ENCODE measurements at places on chromosomes 2 and 18.
A peak's percentile ranks its signal among the peaks of the same experiment; 100 is the strongest.

DNA sequence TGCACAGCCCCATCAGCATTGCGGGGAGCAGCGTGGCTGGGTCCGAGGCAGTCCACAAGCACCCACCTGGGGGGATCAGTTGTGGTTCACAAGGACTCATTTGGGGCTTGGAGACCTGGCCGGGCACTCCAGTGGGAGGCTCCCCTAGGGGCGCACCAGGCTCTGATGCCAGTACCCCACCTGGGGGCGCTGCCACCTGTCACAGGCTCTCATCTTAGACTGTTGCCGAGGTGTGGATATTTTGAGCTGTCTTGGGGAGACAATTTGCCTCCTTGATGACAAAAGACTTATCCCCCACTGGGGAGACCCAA lies 3.0 kb downstream of the ADRA2B start:
- ATAC-seq, result no peak

- no peak for ATAC-seq
Observed at GRCh38 chr2:204771721-204772120, 226.4 kb downstream of the PARD3B start.

- peak; percentile 39 for ATAC-seq
Observed at GRCh38 chr18:61569176-61569892, 236.1 kb downstream of the CDH20 start.

DNA sequence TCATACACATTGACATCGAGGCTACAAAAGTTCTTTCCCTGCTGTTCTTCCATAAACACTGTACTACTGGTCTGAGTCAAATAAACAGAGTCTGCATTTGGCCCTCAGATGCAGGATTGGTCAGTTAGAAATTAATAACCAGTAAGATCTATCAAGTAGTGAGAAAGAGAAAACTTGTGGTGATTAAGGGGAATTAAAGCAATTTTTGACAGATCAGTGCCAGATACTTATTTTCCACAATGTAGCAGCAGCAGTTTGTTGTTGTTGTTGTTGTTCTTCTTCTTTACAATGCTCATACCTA lies 85.0 kb downstream of the IKZF2 start:
- ATAC-seq, result no peak

DNA sequence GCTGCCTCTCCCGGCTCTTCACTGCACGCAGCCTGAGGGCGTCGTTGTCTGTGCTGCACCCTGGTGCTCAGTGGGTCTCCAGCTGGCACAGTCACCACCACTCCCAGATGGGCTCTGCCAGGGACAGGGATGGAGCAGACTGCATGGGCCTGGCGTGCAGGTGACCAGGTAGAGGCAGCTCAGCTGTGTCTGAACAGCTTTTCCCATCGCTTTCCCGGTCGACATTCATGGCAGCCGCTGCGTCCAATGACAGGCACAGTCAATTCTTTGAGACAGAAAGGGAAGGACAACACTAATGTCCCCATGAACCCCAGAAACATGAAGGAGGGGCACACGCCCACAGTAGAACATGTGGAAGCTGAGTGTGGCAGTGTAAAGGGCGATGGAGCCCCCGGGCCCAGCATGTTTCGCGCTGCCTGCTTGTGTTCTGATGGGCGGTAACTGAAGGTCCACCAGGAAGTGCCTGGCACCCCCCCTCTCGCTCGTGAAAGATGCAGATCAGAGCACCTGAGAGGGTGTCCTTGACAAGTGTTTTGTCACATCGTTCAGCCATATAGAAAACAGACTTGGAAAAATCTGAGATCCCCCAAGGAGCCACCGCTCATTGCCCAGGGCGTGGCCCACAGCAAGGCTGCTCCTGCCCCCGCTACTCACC lies 122.4 kb downstream of the NFATC1 start:
- ATAC-seq, result no peak

- no peak for ATAC-seq
Observed at GRCh38 chr2:44638649-44639048, 276.9 kb downstream of the CAMKMT start.

- ATAC-seq, result no peak
Observed at GRCh38 chr2:217953011-217953481, 49.7 kb downstream of the TNS1 start.

DNA sequence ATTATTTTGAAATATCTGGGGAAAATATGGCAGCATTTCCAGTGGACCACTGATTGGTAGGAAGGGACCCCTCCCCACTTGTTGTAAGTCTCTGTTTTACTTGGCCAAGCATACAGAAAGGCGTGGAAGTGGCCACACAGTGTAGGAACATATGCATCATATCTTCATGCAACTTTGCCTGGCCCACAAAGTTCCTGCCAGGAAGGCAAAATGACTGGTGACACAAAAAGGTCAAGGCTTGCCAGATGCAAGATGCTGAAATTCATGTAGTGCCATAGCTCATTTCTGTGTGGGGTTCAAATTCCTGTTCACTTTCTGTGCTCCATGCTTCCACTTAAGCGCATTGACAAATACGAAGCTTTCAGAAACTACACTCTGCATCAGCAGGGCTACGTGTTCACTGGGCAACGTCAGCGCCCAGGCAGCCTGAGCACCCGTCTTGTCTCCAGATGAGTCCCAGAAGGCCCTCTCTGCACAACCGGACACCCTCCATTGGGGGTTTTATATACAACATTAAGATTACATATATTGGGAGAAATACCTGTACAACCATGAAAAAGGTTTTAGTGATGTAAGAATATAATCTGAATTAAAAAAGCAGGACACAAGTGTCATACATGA lies 3.6 kb downstream of the DYNC2LI1 start:
- no peak for ATAC-seq

DNA sequence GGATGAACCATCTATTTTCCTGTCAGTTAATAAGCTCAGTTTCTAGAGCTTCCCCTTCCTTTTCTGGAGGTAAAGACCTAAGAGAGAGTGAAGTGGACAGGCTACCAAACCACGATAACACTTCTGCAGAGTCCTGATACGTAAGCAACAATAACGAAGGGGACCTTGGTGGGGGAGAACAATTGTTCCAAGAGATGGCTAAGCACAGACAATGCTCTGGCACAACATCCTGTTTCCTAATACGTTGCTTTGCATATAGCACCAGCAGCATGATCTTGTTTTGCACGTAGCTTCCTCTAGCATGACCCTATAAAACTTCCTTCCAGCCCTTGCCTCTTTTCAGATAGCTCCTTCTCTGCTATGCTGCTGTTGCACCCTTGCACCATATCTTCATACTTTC lies 247.3 kb downstream of the RAD51AP2 start:
- ATAC-seq, result no peak

- ATAC-seq, result peak; percentile 81
Observed at GRCh38 chr2:203997980-203998809, 61.6 kb downstream of the ICOS start.

GRCh38 chr2:69510204-69510603 lies 73.0 kb upstream of the NFU1 start:
- no peak for ATAC-seq

- ATAC-seq, result peak; percentile 61
Observed at GRCh38 chr2:12488352-12489318, 228.1 kb upstream of the TRIB2 start.

DNA sequence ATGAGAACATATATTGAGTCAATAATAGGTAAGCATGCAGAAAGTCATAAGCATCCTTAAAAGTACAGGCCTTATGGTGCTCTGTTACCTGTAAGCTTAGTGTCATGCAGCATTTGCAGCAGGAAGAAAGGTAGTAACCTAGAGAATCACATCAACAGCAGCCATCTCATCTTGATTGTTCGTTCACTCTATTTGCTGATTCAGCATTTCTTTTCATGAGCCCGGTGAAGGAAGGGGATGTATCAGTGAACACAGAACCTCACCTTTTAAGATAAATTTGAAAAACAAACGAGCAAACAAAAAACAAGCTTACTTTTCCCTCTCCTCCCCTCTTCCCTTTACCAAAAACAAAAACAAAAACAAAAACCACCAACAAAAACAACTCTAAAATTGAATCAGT lies 89.9 kb downstream of the MIB1 start:
- no peak for ATAC-seq

DNA sequence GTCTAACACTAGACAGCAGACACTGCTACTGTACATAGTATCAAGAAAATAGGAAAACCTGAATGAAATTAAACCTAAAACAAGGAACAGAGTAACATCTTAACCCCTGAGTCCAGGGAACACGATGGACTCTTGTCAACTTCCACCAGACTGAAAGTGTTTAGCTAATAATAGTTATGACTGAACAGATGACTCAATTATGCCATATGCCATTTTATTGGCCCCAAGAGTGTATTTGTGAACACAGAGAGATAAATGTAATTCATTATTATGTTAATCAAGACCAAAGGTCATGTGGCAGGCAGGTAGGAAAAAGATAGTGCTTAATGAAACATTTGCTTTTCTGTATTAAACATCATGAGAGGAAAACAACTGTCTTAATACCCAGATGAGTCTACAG lies 58.0 kb downstream of the NYAP2 start:
- no peak for ATAC-seq

DNA sequence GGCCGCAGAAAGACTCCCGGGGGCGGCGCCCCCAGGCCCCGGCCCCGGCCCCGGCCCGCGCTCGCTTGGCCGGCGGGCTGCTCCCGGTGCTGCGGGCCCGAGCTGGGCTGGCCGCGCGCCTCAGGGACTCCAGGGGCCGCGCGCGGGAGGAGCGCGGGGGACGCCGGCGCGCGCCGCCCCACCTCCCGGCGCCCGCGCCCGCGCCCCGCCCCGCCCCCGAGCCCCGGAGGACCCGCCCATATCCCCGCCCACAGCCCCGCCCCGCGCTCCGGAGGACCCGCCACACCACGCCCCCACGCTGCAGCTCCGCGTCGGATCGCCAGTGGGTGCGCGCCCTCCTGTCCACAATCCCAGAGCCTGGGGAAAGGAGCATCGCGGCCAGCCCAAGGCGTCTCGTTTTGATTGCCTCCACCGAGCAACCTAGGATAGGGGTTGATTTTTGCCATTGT lies at the start of gene PARD6G:
TSS of gene PARD6G (minus strand) at position 122 of the 449 bp plus-strand sequence. CDS start 166 bp downstream, outside the sequence.
- peak; percentile 78 for ATAC-seq

- ATAC-seq, result no peak
Observed at GRCh38 chr2:131425231-131425941, 50.5 kb upstream of the TUBA3D start.

- ATAC-seq, result peak; percentile 28
Observed at GRCh38 chr2:39094717-39095363, 26.0 kb downstream of the SOS1 start.

DNA sequence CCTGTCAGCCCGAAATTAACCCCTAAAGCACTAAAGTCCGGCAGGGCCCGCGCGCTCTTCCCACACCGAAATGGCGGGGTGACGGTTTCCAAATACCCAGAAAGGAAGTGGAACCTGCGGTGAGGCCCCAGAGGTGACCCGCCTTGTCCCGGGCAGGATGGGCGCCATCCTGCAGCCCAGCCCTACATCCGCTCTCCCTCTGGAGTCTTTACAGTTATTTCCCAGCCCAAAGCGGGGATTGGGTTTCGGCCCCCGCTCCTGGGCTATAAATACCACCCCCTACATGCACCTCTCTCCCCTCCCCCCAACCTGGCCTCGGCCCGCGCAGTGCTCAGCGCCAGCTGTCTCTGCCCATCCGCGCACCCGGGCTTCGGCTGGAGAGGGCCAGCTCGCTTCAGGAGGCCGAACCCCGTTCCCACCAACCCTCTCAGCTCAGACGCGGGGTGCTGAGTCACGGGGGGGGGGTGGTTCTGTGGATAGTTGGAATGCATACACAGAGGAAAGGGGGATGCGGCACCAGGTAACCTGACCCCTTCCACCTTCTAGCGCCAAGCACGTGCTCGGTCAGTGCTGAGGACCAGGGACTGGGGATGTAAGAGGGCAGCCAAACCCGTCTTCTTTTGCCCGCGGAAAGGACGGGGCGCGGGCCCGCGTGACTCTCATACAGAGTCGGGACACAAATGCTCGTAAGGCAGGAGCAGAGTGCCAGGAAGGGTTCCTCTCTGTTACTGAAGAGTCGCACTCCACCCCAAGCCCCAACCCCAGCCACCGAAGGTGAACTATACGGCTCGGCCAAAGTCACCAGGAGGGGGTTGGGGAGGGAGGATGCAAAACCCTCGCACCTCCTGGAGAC lies at the start of gene TUBA4B:
TSS of gene TUBA4B (plus strand) at position 344 of the 853 bp plus-strand sequence. CDS start at position 509, 165 bp downstream.
- peak; percentile 4 for ATAC-seq

DNA sequence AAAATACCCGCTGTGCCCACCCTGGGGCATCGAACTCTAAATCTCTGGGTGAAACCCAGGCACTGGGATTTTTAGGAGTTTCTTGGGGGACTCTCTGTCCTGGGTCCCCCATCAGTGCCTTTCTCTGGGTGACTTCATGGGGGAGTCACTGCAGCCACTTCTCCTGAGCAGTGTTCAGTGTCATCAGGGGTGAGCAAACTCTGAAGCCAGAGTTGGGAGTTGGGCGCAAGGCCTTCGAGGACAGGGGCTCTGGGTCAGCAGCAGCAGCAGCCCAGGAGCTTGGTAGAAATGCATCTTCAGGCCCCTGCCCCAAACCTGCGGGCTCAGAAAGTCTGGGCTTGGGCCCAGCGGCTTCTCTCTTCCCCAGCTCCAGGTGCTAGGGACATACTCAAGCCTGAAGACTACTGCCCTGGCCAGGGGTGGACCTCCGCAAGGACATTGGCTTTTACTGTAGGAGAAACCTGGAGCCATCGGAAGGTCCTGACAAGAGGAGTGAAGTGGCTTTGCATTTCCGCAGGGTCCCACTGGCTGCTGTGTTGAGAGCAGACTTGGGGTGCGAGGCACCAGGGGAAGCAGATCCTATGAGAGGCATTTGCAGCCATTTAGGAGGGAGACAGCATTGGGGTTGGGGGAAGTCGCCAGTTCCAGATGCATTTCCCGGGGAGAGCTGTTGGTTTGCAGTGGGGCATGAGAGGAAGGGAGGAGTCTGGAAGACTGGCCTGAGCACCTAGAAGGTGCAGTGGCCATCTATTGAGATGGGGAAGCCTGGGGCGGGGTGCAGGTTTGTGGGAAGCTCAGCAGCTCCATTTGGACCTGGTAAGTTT lies 51.5 kb upstream of the FAHD2A start:
- ATAC-seq, result no peak

DNA sequence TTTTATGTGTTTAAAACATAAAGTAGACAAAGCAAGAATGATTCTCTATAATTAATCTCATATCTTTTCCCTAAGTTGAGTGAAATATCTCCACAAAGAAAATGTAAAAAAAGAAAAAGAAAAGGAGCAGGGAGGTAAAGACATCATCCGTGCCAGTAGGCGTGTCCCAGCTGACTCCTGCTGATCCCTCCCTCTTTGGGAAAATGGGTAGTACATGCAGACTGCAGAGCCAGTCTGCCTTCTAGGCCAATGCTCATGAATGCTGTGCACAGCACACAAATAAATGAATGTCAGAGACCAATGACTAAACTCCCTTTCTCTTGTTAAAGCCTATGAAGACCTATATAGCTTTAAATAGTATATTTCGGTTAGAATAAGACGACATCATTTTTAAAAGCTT lies 64.7 kb downstream of the RAPH1 start:
- no peak for ATAC-seq

- peak; percentile 24 for ATAC-seq
Observed at GRCh38 chr2:42169874-42170521, 845 bp downstream of the EML4 start.

DNA sequence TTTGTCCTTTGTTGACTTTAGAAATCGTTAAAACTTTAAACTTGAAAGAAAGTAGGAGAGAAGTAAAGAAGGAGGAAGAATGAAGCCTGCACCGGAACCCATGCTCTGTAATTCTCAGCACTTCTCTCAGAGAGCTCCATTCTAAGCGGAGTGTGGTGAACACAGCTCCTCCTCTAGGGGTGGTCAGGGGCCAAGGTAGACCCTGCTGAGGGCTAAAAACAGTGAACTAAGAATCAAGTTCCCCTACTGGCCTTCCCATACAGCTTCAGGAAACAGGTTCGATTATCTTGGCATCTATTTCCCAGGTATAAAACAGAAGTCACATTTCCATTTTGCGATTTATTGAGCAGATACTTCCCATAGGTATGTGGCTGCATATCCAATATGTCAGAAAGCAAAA lies 92.7 kb upstream of the ASAP2 start:
- no peak for ATAC-seq
